T-helper 17 cell (primary cell): ENCODE measurements at places on chromosomes 5 and 9.

GRCh38 chr9:136342181-136343120 lies 15.1 kb downstream of the GPSM1 start:
- DNase-seq, result peak; percentile 44
- H3K4me3 ChIP-seq, result no peak overlapping the region
- H3K27me3 ChIP-seq, result no peaks in the 10 kb centered on the region
- H3K27ac ChIP-seq, result no peak overlapping the region
- H3K36me3 ChIP-seq, result no peaks in the 10 kb centered on the region

DNA sequence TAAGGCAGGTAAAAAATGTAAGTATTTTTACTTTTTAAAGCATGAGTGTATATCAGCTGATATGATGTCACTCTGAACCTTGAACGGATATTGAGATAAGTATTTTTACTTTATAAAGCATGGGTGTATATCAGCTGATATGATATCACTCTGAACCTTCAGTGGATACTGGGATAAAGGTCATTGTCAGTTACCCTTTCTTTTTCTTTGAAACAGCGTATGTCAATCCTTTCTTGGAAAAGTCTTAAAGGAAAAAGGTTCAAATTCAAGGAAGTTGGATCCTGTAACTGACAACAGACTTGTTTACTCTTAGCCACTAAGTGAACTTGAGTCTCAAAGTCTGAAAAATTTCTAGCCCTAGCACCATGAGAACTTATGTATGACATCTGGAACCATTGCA lies 61.7 kb upstream of the IFNK start:
- H3K4me3 ChIP-seq, result no peak overlapping the region
- H3K27ac ChIP-seq, result no peak overlapping the region
- DNase-seq, result no peak
- H3K4me1 ChIP-seq, result peaks cover 4% of the 10 kb centered on the region
- peaks cover 4% of the 10 kb centered on the region for H3K36me3 ChIP-seq
- no peaks in the 10 kb centered on the region for H3K27me3 ChIP-seq

DNA sequence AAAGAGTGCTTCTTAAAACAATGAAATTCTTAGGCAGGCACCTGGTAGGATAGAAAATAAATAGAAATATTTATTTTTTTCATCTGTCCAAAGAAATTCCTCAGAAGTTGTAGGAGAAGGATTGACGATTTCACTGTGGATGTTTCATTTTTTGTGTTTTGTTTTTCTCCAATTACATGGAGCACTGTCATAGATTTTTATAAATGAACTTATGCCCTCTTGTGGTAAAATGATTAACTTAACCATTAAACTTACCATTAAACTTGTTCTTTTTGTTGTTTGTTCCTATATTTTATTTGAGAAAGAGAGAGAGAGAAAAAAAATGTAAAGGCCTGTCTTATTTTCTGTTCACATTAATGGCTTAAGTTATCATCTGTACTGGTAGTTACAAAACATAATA lies 339.2 kb downstream of the PRR16 start:
- no peaks in the 10 kb centered on the region for H3K36me3 ChIP-seq
- no peaks in the 10 kb centered on the region for H3K4me1 ChIP-seq
- no peak overlapping the region for H3K4me3 ChIP-seq
- no peak for DNase-seq

DNA sequence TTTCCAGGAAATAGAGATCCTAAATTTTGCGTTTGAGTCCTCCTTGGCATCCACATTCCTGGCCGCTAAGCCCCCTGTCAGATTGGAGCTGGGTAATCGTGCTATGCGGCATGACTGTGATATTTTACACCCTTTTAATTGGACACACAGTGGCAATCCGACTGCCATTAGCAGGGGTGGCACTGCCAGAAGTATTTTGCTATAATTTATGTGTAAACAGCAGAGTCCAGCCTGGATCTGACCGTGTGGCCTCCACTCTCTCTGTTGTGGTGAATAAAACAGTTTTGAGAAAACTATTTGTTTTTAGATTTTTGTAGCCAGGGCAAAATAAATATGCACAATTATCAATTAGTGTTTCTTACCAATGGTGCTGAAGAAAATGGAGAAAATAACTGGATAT lies 281.0 kb upstream of the IRX2 start:
- no peaks in the 10 kb centered on the region for H3K36me3 ChIP-seq
- no peaks in the 10 kb centered on the region for H3K27me3 ChIP-seq
- DNase-seq, result no peak
- H3K27ac ChIP-seq, result no peak overlapping the region

GRCh38 chr5:52947851-52948250 lies 41.3 kb upstream of the ITGA2 start:
- peaks cover 6% of the 10 kb centered on the region for H3K27me3 ChIP-seq
- peaks cover 5% of the 10 kb centered on the region for H3K4me1 ChIP-seq
- DNase-seq, result no peak
- peaks cover 3% of the 10 kb centered on the region for H3K36me3 ChIP-seq

DNA sequence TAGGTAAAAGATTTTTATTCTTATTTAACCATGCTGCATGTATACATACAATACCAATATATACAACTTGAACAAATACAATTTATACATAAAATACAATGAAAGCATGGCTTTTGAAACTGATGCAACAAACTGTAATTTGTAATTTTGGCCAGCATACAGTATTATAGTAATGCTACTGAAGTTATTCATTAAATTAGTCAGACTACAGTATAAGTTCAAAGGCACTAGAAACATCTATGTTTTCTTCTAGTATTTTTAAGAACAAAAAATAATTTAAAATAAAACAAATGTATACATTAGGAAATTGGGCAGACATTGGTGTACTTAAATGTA lies 18.8 kb downstream of the IL4 start:
- peaks cover 19% of the 10 kb centered on the region for H3K4me1 ChIP-seq
- H3K27me3 ChIP-seq, result no peaks in the 10 kb centered on the region
- no peak overlapping the region for H3K27ac ChIP-seq
- H3K4me3 ChIP-seq, result no peak overlapping the region
- H3K36me3 ChIP-seq, result peaks cover 3% of the 10 kb centered on the region
- DNase-seq, result no peak
